ENCODE measurements at places on chromosomes 3 and 15.

GRCh38 chr15:61151791-61152190, 77.3 kb downstream of the RORA start:
- no peak for DNase-seq

DNA sequence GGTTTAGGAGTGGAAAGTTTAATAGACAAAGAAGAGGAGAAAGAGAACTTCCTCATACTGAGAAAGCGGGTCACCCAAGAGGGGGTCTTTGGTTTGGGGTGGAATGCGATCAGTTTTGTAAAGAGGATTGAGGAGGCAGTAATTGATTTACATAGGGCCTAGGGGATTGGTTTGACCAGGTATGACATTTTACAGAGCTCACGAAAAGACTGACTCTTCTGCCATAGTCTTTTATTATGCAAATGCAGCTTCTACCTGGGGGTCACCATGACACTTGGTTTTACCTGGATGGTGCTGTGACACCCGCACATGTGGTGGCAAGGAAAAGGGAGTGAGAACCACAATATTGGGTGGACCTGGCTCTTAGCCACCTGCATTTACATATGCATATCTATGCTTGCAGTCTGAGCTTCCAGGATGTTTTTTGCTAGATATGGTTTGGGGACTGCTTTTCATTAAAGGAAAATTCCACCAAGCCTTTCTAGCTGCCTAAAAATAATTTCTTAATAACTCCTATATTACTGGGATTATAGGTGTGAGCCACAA, 6.9 kb upstream of the NME9 start:
- no peak for DNase-seq

DNA sequence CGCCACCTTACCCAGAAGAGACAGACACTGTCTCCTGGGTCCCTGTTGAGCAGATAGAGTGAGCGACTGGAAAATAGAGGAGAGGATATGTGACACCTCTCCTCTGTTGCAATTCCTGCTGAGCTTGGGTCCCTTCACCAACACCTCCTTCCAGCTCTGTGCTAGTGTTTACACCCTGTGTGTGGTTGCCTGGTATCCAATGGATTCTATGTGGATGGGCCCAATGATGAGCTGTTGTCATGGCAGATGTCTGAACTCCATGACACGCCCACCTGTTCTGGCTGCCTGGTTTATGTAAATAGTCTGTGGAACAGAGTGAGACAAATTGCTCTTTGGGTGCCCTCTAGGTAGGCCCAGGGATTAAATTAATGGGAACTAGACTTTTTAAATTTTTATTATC, 23.7 kb downstream of the RBM5 start:
- DNase-seq = no peak

DNA sequence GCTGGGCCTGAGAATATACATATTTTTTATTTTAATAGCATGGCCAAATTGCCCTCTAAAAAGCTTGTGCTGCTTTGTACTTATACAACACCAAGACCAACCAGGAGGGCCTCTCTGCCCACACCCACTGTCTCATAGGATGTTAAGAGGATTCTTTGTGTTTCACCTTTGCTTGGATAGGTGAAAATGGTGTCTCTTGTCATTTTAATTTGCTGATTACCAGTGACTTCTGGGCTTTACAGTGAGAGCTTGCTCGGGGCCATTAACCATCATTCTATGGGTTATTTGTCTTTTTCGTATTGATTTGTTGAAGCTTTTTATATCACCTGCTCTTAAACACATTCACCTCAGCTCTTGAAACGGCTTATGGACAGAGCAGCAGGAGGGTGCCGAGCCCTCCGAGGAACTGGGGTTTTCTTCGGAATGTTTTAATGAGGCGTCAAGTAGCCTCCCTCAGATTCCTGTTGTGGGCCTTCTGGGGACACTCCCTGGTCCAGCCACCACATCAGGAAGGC, 10.5 kb downstream of the PTH1R start:
- DNase-seq = no peak

GRCh38 chr15:66569461-66570137, 3.8 kb upstream of the LCTL start:
- DNase-seq = no peak

- DNase-seq = no peak
Observed at GRCh38 chr15:64604319-64604718, 143.9 kb downstream of the ZNF609 start.

DNA sequence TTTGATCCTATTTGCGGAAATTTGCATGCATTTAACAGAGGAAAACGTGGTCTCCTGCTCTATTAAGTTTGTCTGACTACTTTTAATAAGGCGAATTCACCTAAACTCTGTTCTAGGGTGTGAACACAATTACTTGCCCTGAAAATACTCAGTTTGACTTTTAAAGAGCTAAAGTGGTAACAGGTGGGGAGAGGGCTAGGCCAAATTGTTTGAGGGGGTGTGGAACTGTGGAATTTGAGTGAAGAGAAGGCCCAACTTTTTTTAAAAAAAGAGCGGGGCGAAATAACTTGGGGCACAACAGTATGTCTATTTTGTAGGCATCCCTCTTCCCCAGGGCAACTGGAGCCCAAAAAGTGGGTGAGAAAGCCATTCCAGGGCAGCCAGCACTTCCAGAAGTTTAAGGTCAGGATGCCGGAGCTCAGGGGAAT, 580 bp upstream of the FXR1 start:
- no peak for DNase-seq

DNA sequence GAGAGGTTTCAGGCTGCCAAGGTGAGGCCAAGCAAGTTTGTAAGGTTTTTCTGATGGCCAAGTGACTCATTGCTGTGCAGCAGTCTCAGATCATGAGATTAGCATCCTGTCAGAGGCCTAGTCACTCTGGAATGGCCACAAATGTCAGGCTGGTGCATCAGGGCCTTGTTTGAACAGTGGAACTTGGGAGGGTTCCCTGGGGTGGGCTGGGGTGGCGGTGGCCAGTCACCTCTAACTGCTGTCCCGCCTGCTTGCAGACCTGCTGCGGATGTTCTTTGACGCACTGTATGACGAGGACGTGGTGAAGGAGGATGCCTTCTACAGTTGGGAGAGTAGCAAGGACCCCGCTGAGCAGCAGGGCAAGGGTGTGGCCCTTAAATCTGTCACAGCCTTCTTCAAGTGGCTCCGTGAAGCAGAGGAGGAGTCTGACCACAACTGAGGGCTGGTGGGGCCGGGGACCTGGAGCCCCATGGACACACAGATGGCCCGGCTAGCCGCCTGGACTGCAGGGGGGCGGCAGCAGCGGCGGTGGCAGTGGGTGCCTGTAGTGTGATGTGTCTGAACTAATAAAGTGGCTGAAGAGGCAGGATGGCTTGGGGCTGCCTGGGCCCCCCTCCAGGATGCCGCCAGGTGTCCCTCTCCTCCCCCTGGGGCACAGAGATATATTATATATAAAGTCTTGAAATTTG, 2.8 kb upstream of the FAM131A start:
- DNase-seq = no peak

DNA sequence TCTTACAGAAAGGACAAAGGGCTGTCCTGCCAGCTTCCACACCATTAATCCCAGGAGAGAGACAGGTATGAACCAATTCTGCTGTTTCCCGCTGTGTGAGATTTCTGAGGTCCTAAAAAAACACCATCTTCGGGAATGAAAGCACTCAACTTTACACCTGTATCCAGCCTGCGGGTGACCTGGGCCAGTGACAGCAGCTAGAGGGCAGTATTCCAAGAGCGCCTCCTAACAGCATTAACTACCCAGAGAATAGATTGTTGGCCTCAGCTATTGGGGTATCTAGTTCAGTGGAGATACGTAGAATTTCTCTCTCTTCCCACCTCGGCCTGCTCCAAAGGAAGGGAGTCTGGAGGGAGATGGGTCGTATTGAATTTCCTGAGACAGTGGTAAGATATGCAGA, 55.1 kb downstream of the WDR76 start:
- peak; percentile 7 for DNase-seq

Measured in KBM-7 (cell line).